Right cardiac atrium (tissue), 5 donors: ENCODE measurements at places on chromosomes 16 and 17. TPM values are rescaled to one million over a fixed set of nuclear protein-coding genes. Genes with fewer than 3 reads are reported as not detected.

Gene OR1F1
- not detected for polyA plus RNA-seq

Gene KRT27
- polyA plus RNA-seq, result 0.43 TPM

GRCh38 chr16:79282806-79283205 lies 317.7 kb downstream of the MAF start:
- DNase-seq, result no peak

DNA sequence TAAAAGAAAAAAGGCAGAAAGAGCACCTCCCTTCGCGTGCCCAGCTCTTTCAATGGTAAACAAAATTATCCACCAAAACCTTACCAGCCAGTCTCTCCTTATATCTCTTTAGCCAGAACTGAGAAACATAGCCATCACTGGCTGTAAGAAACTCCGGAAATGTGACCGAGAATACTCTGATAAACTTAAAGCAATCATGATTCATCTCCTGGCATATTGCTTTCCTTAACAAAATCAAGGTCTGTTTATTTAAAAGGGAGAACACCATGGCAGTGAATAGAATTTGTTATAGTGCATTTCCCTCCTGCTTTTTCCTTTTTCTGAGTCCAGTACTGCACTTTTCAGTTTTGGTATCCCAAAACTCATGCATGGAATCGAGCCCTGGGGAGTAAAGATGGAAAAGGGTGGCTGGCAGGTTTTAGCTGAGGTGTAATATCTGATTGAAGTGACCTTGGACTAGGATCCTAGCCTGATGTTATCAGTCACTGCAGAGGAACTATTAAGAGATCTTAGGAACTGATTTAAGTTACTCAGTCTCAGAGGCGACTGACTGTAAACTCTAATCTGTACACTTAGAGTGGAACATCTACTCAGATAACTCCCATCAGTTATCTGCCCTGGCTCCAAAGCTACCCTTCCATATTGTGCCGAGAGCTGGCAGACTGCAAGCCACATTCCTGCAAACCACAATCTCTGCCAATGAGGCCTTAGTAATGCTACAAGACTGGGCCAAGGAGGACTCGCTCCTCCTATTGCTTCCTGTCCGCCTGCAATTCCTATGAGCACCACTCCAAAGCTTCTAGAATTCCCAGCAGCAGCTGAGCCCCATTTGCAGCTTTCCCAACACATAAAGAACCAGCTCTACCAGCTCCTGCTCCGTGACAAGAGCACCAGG lies 7.4 kb upstream of the COX10 start:
- peak; percentile 22 for DNase-seq

Gene MEIOB
- not detected for polyA plus RNA-seq

DNA sequence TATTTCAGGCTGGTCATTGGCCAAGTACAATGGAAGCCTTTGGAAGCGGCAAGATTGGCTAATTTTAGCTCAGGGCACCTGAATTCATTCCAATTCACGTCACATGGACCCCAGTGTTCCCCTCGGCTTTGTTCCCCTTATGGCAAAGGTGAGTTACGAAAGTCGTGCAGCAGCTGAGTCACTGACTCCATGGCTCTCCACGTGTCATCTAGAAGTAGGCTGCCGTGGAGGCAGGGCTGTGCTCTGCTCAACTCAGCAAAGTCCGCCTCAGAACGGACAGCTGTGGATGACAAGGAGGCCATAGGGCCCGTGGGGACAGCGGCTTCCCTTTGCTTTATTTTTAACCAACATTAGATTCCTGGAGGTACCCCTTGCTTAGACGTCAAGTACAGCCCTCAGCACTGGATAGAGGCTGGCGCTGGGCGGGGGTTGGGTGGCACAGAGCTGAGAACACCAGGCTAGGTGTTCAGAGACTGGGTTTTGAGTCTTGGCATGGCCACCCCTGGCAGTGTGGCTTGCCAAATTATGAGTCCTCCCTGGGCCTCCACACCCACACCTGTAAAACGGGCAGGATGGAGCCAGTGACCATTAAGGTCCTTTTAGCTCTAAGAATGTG lies 23.6 kb downstream of the ADAD2 start:
- no peak for DNase-seq

- no peak for DNase-seq
These were observed 7.3 kb downstream of the HSD3B7 start for GRCh38 chr16:30992276-30992780.

DNA sequence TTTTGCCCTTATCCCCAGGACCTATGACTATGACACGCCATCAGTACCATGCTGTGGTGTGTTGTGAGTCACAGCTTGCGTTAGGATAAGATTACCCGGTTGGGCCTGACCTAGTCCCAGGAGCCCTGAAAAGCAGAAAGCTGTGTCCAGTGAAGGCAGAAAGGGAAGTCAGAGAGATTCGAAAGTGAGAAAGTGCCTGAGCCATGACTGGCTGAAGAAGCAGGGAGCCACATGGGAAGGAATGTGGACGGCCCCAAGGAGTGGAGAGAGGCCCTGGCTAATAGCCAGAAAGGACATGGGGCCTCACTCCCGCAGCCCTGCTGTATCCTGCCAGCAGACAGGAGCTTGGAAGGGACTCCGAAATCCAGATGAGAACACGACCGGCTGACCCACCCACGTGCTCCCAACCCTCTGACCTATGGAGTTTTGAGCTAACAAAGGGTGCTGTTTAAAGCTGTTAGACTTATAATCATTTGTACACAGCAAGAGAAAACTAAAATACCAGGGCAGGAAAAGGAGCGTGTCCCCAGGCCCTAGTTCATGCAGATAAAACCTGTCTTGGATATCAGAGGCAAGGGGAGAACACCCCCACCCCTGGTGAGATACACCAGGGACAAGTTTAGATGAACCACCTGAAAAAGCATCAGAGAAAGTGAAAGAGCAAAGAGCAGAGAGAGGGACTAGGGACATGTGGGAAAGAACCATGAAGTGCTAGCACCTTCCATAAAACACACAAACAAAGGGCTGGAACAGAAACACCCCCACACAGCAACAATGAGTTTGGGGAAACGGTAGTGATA lies 115.3 kb downstream of the SLC39A11 start:
- peak; percentile 78 for DNase-seq

Gene CACNG5
- polyA plus RNA-seq, result not detected

DNA sequence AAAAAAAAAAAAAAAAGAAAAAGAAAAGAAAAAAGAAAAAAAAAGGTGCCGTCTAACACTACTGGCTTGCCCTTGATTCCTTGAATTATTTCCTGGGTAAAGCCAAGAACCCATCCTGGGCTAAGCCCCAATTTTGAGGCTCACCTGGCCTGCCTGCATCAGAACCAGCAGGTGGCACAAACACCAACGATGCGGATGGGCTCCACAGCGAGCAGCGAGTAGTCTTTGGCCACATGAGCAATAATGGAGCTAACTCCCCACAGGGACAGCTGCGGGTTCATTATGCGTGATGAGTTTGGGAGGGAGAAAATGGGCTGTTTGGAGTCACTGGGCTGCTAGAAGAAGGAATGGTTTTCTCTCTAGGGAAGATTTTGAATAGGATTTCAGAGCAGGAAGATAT lies 91.1 kb downstream of the ASIC2 start:
- no peak for DNase-seq

Gene KRT31
- polyA plus RNA-seq, result not detected

Gene NPIPB13
- polyA plus RNA-seq, result 2.0 TPM

GRCh38 chr17:8859027-8859803 lies 8.3 kb downstream of the PIK3R6 start:
- no peak for DNase-seq

DNA sequence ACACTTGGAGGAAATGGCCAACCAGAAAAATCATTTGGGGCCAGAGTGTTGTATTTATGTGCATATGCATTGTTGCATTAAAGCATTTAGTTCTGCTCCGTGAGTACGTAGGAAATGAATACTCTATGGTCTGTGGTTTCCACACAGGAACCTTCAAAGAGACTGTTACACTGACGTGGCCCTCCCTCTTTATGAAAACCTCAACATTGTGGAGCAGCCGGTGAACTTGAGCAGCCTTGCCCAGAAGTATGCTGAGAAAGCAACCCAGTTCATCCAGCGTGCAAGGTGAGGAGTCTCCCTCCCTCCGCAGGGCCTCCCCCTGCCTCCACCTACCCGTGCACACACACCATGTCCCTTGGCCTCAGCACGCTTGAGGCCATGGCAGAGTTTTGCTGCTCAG lies 65.2 kb downstream of the ARSG start:
- no peak for DNase-seq

- no peak for DNase-seq
These were observed 230.3 kb downstream of the MRTFB start for GRCh38 chr16:14301169-14302030.

GRCh38 chr16:57191056-57191571 lies 5.0 kb downstream of the RSPRY1 start:
- no peak for DNase-seq

DNA sequence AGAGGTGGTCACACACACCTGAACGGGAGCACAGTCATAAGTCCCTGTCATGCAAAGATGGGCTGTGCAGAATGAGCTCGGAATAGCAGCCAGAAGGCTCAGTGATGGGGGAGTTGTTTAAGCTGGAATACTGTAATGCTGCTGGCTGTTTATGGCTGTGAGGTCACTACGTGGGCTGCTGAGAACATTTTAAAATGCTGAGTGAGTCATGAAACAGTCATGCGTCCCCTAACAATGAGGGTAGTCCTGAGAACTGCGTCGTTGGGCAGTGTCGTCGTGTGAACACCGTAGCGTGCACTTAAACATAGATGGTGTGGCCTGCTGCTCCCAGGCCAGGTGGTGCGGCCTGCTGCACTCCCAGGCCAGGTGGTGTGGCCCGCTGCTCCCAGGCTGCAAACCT lies 39.7 kb downstream of the TBCD start:
- peak; percentile 13 for DNase-seq

Gene NGFR
- polyA plus RNA-seq, result 16.5 TPM

GRCh38 chr16:23016368-23016767 lies 132.9 kb downstream of the USP31 start:
- DNase-seq, result no peak

- DNase-seq, result no peak
These were observed 509.0 kb upstream of the KIF2B start for GRCh38 chr17:53313746-53314145.

GRCh38 chr17:76659928-76660655 lies 16.5 kb upstream of the ST6GALNAC1 start:
- no peak for DNase-seq

Gene ABCC12
- polyA plus RNA-seq, result not detected

Gene C16orf96
- polyA plus RNA-seq, result 0.02 TPM

DNA sequence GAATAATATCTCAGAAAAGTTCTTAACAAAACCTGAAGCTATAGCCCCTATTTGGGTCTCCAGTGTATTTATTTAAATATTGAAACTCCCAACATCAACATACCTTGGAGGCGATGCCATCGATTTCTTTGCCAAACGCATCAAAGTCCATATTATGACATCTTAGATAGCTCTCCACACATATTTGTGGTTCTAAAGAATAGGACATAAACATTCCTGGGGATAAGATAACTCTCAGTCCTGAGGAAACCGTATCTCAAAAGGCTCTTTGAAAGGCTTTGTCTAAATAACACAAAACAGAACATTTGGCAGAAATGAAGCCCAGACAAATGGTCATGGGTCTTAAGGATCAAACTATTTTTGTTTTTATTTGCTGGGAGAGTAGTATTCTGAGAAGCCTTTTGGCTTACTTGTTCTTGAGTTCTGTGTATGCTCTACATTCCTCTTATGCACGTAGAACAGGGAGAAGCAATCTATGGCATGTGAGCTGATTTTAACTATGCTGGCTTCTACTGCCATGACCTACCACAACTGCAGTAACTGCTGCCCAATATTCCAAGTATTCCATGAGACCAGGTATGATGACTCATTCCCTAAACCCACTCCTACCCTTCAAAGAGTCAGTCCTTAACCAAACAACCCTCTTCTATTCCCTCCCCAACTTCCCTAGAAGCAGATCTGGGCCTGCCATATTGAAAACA lies 279.0 kb upstream of the ZFHX3 start:
- no peak for DNase-seq

GRCh38 chr16:89105599-89106151 lies 12.0 kb downstream of the ACSF3 start:
- DNase-seq, result peak; percentile 57

DNA sequence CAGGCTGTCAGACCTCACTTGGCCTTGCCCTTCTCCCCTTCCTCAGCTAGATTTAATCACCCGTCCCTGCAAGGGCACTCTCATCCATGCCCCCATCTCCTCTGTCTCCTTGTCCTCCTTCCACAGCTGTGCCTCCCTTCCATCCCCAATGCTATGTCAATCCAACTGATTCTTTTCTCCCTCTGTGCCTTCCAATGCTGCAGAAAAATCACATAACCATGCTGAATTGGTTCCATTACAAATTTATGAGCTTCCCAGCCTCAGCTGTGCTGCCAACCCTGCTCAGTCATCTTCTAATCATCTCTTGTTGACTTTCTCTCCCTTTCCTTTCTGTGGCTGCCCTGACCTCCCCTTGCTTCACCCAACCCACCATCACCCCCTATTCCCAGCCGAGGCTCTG lies 56.3 kb upstream of the PIRT start:
- no peak for DNase-seq

GRCh38 chr16:28538733-28539596 lies at the start of gene NUPR1:
Gene NUPR1, minus strand, starts transcription at chr16:28538974. Its CDS starts 67 bp downstream, at chr16:28538907.
- DNase-seq, result peak; percentile 96

Gene NLRC3
- polyA plus RNA-seq, result 0.68 TPM

- peak; percentile 54 for DNase-seq
These were observed 4.7 kb downstream of the CORO1A start for GRCh38 chr16:30187971-30188561.

GRCh38 chr17:34146440-34147043 lies 108.5 kb upstream of the CCL2 start:
- peak; percentile 33 for DNase-seq
